Stimulated activated CD4-positive, alpha-beta T cell treated with anti-CD3 and anti-CD28 coated beads, TNF-alpha, amount 100 ng/mL, for 1 hour (primary cell): ENCODE measurements at places on chromosomes 3 and 15.
A peak's percentile ranks its signal among the peaks of the same experiment; 100 is the strongest.

DNA sequence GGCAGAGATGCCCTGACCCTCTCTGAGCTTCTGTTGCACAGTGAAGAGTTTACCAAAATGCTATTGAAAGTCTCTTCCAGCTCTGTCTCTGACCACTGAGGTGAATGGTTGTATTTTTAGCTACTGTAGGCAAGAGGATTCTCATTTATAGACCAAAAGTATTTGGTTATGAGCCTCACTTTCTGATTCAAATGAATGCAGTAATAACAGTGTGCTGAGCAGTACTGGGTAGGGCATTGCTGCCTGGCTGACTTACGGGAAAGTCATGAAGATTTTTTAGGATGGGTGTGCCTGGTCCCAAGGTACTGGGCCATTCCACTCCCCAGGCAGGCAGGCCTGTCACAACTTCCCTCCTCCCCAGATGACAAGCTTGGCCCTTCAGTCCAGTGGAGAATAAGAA is 15.5 kb downstream of the PLA1A start:
- DNase-seq, result no peak

- DNase-seq, result no peak
Observed at GRCh38 chr3:127535901-127536829, 54.4 kb downstream of the TPRA1 start.

DNA sequence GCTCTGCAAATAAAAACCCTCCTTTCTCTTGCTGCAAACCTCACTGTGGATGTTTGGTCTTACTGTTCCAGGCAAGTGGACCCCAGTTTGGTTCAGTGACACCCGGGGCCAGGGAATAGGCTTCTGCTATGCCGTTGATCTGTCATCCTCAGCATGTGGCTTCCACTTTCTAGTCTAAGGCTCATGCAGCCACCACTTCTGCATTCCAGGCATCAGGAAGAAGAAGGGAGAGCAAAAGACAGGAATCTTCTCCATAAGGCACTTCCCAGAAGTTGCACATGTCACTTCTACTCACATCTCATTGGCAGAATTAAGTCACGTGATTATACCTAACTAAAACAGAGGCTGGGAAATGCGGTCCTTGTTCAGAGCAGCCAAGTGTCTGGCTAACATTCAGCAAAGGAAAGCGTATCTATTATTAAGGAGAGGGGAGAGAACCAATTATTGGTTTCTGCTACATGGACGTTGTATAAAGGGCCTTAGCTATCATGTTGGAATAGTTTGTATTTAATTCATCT is 173.6 kb upstream of the PFN2 start:
- no peak for DNase-seq

DNA sequence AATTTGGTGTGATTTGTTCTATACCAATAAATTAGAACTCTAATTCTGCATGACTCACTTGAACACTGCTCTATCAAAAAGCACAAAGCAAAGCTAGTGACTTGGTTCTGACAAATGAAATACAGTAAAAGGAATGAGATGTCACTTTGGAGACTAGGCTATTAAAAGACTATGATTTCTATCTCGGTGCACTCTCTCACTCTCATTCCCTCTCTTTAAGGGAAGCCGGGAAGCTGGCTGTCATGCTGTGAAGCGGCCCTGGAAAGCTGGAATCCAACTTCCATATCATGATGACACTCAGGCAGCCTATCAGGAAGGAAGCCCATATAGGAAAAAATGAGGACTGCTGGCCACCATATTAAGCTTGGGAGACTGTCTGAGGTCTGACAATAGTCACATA is 590.1 kb upstream of the CBLB start:
- no peak for DNase-seq

DNA sequence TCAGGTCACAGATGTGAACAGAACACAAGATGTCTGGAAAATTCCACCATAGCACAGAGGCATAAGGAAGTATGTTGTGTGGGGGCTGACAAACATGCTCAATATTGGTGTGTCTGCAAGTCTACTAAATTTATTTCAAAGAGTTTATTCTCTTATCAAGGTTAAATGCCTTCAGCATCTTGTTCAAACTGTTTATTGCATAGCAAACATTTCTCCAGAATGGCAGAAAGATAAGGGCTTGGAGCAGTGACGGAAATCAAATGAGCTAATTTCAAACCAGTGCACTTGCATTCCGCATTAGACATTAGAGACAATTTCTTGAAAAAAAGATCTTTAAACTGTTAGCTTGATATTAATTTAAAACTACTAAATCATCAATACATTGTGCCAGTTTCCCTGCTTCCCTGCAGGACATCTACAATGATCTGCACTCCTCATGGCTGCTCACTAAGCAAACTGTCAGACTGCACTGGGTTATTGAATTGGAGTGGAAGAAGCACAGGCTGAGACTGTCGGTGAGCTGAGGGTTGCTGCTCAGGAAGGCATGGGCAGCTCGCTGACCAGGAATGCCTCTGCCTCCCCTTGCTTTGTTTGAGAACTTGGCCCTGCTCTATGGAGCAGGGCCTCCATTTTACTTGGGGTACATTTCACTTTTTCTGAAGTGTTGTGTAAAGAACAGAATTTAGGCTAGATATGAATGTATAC is 89.4 kb downstream of the KCNAB1 start:
- no peak for DNase-seq

DNA sequence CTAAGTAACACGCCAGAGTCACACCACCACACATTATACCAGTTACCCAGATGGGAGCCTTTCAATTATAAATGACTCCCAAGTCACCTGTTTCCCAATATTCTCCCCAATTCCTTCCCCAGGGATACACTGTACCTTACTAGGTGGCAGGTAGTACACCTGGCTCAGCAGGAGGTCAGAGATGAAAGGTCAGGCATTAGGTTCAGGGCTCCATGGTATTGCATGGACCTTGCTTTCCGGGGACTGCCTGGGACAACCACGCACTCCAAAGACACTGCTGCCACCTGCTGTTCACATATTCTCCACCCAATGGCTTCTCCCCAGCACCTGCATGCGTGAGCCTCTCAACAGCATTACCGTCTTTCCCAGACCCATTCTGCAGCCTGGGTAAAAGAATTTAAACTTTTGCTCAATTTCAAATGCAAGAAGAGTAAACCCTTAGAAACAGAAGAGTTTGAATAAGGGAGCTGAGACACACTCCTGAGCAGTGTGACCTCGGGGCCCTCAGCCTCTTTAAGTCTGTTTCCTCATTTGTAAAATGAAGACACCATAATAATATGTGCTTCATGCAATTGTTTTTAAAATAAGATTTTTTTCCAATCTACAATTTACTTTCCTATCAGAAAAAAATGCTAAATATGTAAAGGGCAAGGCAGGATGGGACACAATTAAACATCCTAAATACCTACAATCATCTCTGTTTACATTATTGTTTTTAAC is 28.0 kb upstream of the LACTB start:
- DNase-seq, result peak; percentile 3

GRCh38 chr3:98886525-98886924 is 15.0 kb downstream of the DCBLD2 start:
- no peak for DNase-seq

GRCh38 chr3:34359064-34359463 is 560.6 kb downstream of the PDCD6IP start:
- no peak for DNase-seq

DNA sequence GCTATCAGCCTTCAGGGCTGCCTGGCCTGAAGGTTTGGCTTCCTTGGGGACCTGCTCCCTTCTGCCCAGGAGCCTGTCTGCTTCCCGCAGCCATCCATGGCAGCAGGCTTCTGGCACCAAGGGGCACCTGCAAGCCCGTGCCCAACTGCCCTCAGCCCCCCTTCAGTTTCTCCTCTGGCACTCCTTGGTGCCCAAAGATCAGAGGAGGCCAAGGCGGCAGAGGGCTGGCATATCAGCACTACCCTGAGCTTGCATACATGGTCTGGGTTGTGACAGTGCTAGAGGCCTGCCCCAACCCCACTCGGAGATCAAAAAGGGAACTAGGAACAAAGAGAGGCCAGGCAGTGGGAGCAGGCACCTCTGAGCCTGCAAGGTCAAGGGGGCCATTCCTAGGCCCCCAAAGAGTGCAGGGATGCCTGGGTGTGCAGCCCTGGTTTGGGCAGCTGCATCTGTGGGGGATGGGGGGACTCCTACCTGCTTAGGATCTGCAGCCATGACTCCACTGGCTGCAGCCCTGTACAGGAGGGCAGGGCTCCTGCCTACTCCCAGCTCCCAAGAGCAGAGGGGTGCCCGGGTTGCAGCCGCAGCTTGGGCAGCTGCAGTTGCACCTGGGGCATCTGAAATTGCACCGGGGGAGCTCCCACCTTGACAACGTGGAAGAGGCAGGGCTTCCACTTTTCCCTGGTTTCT is 76.2 kb upstream of the TP63 start:
- no peak for DNase-seq

DNA sequence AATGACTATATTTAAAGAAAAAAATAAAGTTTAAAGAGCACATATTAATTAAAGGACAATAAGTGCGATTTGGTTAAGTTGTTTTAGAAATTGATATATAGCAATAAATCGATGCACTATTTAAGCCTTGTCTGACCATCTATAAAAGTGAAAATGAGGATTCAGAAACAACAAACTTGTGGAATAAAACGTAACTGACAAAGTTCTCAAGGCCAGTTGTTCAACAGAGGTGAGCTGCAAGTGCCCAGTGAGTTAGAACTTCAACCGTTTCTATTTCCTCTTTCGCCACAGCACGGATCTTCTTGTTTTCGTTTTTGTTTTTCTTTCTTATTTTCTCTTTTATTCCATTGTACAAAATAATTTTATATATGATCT is 724.9 kb upstream of the ARRDC4 start:
- DNase-seq, result no peak

GRCh38 chr3:23663246-23663645 is 142.5 kb upstream of the UBE2E1 start:
- no peak for DNase-seq

DNA sequence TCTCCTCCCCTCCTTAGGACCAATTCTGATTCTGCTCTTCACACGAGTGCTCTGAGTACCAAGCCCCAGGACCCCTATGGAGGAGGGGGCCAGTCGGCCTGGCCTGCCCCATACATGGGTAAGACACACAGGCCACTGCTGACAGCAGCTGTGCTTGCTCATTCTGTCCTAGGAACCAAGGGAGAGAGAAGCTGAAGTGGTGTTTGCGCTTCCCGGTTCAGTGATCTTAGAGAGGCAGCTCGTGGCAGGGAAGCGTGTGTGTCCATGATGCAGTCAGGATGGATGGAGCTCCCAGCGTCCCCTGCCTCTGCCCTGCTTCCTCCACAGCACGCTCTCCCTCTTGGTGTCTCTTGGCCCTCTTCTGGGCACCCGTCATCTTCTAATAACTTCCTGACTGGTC is 77.6 kb downstream of the CRTC3 start:
- DNase-seq, result no peak

- no peak for DNase-seq
Observed at GRCh38 chr3:106144030-106144429, 275.2 kb upstream of the CBLB start.

GRCh38 chr15:68187559-68187958 is 17.6 kb downstream of the CALML4 start:
- no peak for DNase-seq
